Aortic smooth muscle cell (primary cell): ENCODE measurements at places on chromosomes 2 and 18. TPM values are rescaled to one million over a fixed set of nuclear protein-coding genes. Genes with fewer than 3 reads are reported as not detected.

Gene DUSP2
- total RNA-seq: 0.50 and 0.66 TPM in 2 replicates

Gene GLI2
- 2.4 and 2.9 TPM in 2 replicates for total RNA-seq

Gene MLPH
- 0.25 and 2.4 TPM in 2 replicates for total RNA-seq

Gene DAW1
- 1.4 and 4.1 TPM in 2 replicates for total RNA-seq

Gene SLC14A1
- 443 and 540 TPM in 2 replicates for total RNA-seq

Gene POLR1B
- total RNA-seq: 10.4 and 13.5 TPM in 2 replicates

Gene G6PC2
- not detected in 2 replicates for total RNA-seq

Gene PTPN18
- 14.7 and 14.9 TPM in 2 replicates for total RNA-seq

Gene PTGR3
- total RNA-seq: 6.8 and 7.5 TPM in 2 replicates

Gene EML6
- 0.87 and 2.9 TPM in 2 replicates for total RNA-seq

Gene PDCD1
- not detected in 2 replicates for total RNA-seq

Gene GPR45
- total RNA-seq: not detected in 2 replicates

Gene PLB1
- 1.2 and 1.6 TPM in 2 replicates for total RNA-seq

Gene NLRC4
- total RNA-seq: not detected in 2 replicates

Gene MYOM1
- 1.9 and 2.4 TPM in 2 replicates for total RNA-seq

Gene RGPD4
- total RNA-seq: under 0.01 TPM in 1 of 2 replicates, not detected in the other

Gene PIEZO2
- 0.31 and 4.1 TPM in 2 replicates for total RNA-seq

Gene DCDC2C
- total RNA-seq: not detected in 2 replicates
